ENCODE measurements at places on chromosomes 5 and 9.

GRCh38 chr5:160565376-160565775 lies 143.7 kb downstream of the PTTG1 start:
- no peak for DNase-seq

- DNase-seq: no peak
Measured at GRCh38 chr5:162503796-162504195, 436.2 kb downstream of the GABRG2 start.

DNA sequence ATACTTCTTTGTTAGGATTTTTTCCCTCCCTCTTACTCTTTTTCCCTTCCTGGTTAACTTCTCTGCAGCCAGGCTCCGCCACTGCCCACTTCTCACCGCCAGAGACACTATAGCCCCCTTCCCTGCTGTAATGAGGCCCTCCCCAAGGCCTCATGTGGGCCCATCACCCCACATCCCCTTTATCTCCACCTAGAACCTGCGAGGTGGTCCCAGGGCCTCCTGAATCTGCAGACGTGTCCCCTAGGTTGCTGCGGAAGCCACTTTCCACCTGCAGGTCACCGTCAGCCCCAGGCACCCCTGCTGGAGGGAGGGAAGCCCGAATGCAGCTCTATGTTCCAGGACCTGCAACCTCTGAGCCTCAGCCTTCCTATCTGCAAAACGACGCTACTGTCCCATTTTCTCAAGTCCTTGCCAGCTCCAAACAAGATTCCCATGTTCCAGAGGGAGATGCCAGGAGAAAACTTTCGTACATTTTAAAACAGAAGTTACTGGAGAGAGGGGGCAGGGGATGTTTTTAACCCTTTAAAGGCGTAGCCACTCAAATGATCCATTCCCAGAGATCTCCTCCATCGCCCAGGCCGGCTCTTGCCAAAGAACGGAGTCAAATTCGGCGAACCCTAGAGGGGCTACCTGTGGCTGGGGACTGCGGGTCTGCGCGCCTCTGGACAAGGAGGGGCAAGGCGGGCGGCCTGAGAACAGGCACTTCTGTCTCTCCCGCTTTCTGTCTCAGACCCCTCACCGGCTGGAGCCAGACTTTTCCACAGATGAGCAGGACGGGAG lies 929 bp downstream of the SH3PXD2B start:
- no peak for DNase-seq

DNA sequence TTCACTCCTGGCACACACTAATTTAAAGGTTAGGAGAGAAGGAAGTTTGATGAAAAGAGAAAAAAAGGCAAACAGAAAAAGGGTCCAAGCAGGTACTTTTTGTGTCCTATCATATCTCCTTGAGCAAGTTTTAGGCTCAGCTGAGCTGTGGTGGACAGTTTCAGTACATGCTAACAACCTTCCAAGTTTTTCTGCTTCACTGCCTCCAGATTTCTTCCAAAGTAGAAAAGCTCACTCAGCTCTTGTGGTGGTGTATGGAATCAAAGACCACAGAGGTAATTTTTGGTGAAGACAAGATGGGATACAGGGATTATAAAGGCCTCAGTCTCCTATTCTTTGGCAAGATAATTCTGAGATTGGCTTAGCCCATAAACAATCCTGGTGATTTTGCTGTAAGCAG lies 921.8 kb downstream of the NR2F1-AS1 start:
- DNase-seq: no peak

GRCh38 chr5:145838276-145838675 lies 3.1 kb upstream of the PRELID2 start:
- DNase-seq: no peak

DNA sequence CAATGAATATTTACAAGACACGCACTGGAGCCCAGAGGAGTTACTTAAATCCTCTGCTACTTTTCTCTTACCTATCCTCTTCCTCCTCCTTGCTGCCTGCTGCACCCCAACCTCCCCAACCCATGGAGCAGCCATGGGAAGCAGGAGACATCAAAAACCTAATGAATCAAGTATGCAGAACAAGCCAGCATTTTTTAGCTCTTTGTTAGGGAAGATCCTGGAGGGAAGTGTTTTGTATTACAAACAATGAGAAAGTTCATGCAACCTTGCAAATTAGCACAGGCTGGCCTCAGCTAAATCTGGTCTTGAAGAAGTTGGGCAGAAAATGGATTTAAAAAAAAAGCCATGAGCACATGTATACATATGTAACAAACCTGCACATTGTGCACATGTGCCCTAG lies 498.8 kb downstream of the KIF4B start:
- no peak for DNase-seq

Measured in stimulated activated CD4-positive, alpha-beta T cell treated with anti-CD3 and anti-CD28 coated beads, Interleukin-2, amount 100 ng/mL, for 24 hours (primary cell).